CD8-positive, alpha-beta memory T cell (primary cell): ENCODE measurements at places on chromosomes 4 and X.

GRCh38 chr4:56326363-56326762 lies 60.9 kb downstream of the AASDH start:
- DNase-seq: no peak

DNA sequence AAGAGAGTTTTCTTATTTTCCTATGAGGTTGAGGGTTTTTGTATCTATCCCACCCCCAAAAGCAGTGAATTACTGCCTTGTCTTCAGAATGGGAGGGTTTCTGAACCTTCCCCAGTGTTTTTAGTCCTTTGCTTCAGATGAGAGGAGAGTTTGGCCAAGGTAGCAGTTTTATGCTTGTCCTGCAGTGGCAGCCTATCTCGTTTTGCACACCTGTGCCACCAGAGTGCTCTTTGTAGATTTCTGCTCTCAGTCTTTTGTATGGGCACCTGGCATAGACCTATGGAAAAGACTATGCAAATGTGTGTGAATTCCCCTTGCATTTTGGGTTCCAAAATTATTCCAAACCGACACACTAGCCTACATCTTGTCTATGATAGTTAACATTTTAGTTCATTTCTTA lies 5.8 kb downstream of the TBC1D19 start:
- no peak for DNase-seq

DNA sequence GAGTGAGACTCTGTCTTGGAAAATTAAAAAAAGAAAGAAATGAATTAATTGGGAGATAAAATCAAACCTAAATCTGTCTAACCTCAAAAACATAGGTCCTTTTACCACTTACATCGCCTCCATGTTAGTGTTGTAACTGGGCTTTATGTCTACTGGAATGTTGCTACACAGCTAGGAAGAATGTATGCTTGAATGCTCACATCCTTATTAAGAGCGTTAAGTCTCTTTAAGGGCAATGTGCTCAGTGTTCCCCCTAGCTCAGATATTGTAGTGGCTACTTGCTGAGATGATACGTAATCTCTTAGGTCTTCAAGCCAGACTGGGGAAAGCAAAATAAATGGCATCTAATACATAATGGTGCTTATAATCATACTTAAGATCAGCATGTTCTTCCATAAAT lies 1072.8 kb downstream of the PDHA2 start:
- no peak for DNase-seq

- no peak for DNase-seq
These were observed 6.0 kb downstream of the PALLD start for GRCh38 chr4:168502861-168503260.

DNA sequence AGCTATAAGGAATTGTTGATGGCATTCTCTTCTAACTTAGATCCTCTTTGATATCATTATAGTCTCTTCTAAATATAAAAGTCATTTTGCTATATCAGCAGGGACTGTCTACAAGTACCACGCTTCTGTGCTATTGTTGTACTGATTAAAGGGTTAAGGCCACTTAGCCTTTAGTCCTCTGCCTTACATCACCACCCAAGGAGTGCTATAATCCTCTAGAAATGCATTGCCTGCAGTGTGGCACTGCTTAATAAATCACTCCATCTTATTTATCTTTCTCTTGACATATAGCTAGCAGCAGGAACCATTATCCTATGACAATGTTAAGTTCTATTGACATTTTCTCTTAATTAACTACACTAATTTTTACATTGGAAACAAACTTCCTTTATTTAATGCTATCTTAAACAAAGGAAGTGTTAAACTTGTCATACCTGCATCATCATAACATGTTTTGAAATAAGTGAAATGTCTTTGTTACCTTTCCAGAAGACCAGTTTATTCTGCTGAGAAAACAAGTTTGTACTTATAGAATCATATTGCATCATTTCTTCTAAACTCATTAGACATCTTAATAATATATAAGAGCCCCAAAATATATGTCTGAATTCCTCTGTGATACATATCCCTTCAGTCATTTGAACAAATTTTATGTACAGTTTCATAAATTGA lies 360.9 kb upstream of the ATOH1 start:
- no peak for DNase-seq

DNA sequence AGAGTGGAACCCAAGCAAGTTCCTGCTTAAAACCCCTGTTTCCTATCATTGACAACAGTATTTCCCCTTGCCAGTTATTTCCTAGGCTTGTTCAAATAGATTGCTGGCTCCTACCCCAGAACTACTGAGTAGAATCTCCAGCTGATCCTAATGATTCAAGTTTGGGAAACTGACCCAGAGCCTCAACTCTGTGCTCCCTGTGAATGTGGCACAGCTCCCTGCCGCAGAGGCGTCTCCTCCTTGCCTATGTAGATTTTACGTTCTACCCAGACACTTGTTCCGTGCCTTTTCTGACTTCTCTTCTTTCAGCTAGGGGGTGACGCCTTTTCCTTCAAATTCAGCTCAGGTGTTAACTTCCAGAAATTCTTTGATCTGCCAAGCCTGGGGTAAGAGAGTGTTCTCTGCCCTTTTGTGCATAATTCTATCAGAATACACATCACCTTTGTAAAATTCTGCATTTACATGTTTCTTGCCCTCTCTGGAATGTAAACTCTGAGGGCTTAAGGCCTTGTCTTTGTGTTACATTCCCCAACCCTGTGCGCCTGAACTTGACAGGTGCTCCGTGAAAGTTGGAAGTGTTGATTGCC lies 4.4 kb downstream of the LSM6 start:
- DNase-seq: no peak

DNA sequence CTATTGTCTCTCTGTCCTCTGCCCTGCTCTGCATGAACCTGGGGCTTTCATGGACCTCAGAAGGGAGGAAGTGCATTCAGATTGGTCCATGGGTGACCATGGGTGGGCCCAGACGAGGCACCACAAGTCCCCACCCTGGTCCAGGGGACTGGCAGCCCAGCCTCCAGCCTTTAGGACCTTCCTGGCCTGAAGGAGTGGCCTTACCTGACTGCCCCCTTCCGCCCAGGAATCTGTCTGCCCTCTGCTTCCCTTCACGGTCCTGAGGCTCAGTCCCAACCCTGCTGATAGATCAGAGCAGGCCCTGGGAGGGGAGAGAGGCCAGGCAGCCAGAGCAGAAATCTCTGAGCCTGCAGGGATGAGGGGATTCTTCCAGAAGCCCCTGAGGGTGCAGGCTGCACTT lies 455.4 kb downstream of the PCDH18 start:
- no peak for DNase-seq

- no peak for DNase-seq
These were observed 105.1 kb upstream of the DCLK2 start for GRCh38 chr4:149973181-149973580.

GRCh38 chr4:3388471-3389232 lies 53.1 kb upstream of the HGFAC start:
- no peak for DNase-seq

GRCh38 chr4:2932951-2933565 lies 30.1 kb downstream of the NOP14 start:
- DNase-seq: no peak

DNA sequence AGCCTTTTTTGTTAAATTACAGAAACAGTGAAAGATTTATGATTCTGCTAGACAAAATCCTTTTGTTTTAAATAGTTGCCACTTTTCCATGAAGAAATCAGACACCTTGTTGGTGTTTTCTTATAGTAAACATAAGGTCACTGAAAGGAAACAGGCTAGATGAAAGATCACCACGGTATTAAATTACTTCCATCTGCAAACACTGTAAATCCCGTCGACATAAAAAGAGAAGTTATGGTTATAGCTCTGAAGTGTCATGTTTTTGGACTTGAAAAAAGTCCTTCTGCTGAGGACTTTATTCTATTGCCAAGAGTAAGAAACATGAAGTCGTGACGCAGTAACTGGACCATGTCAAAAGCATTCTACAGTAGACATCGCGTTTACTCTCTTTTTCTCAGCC lies 567.6 kb upstream of the SLIT2 start:
- no peak for DNase-seq

GRCh38 chr4:164989471-164989870 lies 12.0 kb upstream of the TRIM61 start:
- DNase-seq: no peak

DNA sequence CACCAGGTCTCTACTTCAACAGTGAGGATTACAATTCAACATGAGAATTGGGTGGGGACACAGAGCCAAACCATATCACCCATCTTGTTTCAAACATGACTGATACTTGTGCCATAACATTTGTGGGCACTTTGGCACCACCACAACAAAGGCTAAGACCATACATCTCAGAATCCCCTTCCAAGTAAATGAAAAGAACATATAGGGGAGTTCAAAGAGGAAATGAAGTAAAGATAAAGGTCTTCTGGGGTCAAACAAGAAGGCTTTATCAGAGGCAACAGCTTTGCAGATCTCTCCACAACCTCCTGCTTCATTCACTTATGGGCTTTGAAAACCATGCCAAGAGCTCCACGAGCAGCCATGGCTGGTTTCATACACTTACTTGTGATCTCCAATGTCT lies 122.7 kb downstream of the ANKRD50 start:
- DNase-seq: no peak

- DNase-seq: no peak
These were observed 59.7 kb downstream of the NBDY start for GRCh38 chrX:56788717-56789122.

DNA sequence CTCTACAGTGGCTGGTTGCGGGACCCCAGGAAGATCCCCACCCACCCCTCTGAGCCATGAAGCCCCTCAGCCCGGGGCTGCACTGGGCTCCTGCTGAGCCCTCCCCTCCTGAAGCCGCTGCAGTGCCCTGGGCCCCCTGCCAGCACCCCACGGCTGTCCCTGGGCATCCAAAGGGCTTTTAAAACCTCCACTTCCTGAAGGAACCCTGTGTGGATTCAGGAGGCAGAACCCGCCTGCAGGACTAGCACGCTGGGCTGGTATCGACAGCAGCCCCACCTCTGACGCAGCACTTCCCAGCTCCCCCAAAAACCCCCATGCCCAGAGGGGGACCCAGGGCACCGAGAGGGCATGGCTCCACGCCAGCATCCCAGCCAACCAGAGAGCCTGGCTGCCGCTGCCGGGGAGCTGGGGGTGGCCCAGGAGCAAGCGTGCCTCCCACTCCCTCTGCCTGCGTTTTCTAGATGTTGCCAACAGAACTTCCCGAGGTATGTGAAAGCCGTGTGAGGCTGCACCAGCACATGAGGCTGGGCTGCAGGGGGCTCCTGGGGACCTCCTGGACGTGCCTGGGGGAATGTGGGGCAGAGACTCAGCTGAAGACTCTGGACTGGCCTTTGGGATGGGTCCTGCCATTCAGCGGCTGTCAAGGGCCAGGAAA lies 6.3 kb downstream of the MXD4 start:
- DNase-seq: no peak

GRCh38 chr4:138389976-138390685 lies 148.0 kb upstream of the SLC7A11 start:
- DNase-seq: no peak

GRCh38 chrX:41906515-41907187 lies 16.7 kb downstream of the CASK start:
- DNase-seq: no peak

DNA sequence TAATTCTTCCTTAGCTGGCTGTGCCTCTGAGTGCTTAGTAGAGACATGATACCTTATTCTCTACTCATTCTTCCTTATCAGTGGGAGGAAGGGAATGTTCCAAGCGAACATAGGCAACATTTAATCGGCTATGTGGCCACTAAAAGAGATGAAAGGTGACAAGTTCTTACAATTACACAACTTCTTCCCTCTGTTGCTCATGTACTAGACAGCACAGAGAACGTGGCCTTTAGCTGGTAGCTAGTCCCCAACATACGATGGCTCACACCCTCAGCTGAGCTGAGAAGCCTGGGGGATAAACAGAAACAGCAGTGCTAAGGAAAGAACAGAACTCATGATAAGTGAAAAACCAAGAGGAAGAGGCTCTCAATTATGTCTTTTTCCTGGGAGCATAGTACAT lies 52.2 kb downstream of the APOO start:
- DNase-seq: no peak

DNA sequence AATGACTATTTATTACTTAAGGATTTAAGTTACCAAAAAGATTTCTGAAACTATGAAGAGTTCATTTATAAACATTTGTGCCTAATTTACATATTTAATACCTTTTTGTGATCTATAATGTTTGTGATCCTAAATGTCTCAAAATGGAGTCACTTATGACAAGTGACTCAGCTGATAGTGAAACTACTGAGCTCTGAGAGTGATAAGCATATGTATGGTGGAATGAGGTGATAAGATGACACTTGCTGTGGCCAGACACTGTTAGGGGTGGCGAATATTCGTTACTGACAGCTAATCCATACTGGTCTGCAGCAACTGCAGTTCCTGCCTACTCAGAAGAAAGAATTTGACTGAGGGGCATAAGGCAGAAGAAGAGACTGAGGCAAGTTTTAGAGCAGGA lies 5.5 kb upstream of the NXF3 start:
- no peak for DNase-seq

DNA sequence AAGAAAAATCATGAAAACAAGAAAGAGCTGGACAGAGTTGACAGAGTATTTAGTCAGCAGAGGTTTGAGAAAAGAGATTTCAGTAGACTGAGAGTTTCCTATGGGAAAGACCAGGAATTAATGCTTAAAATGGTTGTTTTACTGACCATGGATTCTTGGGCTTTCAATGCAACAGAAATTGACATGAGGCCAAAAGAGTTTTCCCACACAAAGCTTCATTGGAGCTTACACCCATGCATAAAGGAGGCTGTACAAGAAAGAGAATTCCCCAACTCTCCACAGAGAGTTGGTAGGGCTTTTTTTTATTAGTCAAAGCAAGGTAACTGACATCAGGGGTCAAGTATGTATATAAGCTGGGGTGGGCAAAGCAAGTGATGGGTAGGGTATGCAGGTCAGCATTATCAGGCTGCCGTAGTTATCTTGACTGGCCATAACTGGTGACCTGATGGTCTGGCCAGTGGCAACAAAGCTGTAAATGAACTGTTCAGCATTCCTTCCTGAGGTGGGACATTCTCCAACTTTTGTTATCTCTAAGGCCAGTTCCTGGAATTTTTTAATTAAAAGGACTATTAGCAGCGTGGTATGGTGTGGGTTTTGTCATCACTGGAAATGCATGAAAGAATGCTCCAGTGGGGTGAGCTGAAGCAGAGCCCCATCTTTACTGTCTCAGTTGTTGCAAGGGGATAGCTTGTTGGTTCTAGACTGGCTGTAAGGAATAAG lies 117.0 kb downstream of the ADAM29 start:
- DNase-seq: no peak

- DNase-seq: no peak
These were observed 481 bp downstream of the UTP3 start for GRCh38 chr4:70688795-70689231.

DNA sequence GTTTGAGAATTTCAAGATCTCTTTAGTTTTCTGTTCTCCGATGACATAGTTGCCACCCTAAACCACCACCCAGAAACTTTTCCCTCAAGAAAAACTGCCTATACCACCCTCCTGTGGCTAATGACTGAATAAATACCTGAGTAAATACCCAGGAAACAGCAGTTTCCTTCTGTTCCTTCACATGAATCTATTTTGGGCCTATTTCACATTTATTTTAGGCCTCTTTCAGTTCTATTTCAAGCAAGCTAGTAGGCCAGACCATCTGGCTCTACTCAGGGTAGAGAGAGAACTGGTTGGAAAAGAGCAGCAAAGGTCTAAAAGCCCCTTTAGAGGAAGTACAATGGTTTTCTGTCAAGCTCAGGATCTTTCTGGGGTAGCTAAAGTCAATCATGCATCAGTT lies 23.4 kb downstream of the ARHGEF9 start:
- no peak for DNase-seq
